ENCODE measurements at places on chromosomes 2 and 18. TPM values are rescaled to one million over a fixed set of nuclear protein-coding genes. Genes with fewer than 3 reads are reported as not detected.

Gene CABYR
- 0.55 TPM for total RNA-seq

Gene VWC2L
- not detected for total RNA-seq

Gene NCKAP5
- total RNA-seq = 4.6 TPM

Gene G6PC2
- not detected for total RNA-seq

Gene SF3B6
- total RNA-seq = 57.2 TPM

Gene SAG
- not detected for total RNA-seq

Gene GEN1
- 3.3 TPM for total RNA-seq

Gene SP5
- 0.57 TPM for total RNA-seq

Gene FAM110C
- 2.8 TPM for total RNA-seq

Gene INHBB
- total RNA-seq = 3.3 TPM

Gene TUBB8B
- total RNA-seq = not detected

Gene SH3RF3
- total RNA-seq = 9.0 TPM

Gene CTNNA2
- total RNA-seq = 0.15 TPM

Gene CAD
- total RNA-seq = 7.4 TPM

Gene UGT1A10
- total RNA-seq = not detected

Gene DSG1
- total RNA-seq = 2.6 TPM

Gene DCC
- 0.11 TPM for total RNA-seq

Gene ABHD1
- total RNA-seq = 0.81 TPM

Gene STPG4
- total RNA-seq = not detected

Gene ASXL3
- total RNA-seq = 4.4 TPM

Gene BCL11A
- 23.6 TPM for total RNA-seq

Gene EVX2
- total RNA-seq = not detected

Gene LRP1B
- total RNA-seq = 0.27 TPM

Gene PIEZO2
- 0.83 TPM for total RNA-seq

Gene STARD6
- total RNA-seq = not detected

Gene TRMT61B
- total RNA-seq = 15.5 TPM

Gene RPRM
- total RNA-seq = not detected

Gene FKBP1B
- 1.7 TPM for total RNA-seq

Gene PKDCC
- total RNA-seq = 27.9 TPM

Gene RNF138
- total RNA-seq = 13.7 TPM

Gene UBXN4
- 69.7 TPM for total RNA-seq

Gene RIOK3
- 60.6 TPM for total RNA-seq

Gene TIA1
- 36.2 TPM for total RNA-seq

Gene ZNF892
- 2.6 TPM for total RNA-seq

Gene LAMA1
- not detected for total RNA-seq

Gene BABAM2
- total RNA-seq = 58.8 TPM

Gene VIT
- total RNA-seq = 10.6 TPM

Gene M1AP
- not detected for total RNA-seq

Gene TMX3
- 29.4 TPM for total RNA-seq

Gene LDAH
- total RNA-seq = 5.7 TPM

Gene CTAGE1
- total RNA-seq = not detected

Gene NRBP1
- total RNA-seq = 63.7 TPM

Gene PCARE
- total RNA-seq = 1.3 TPM

Gene C2orf81
- 1.7 TPM for total RNA-seq

Gene RFX8
- not detected for total RNA-seq

Gene GRB14
- total RNA-seq = 7.4 TPM

Gene MYOM1
- 1,331 TPM for total RNA-seq

Gene EGR4
- total RNA-seq = not detected

Gene CENPA
- total RNA-seq = 23.4 TPM

Gene DOK6
- total RNA-seq = 7.9 TPM

Gene POTEI
- total RNA-seq = not detected

Gene ALPG
- total RNA-seq = not detected

Gene SIX2
- 0.17 TPM for total RNA-seq

Gene RRM2
- total RNA-seq = 0.60 TPM

Gene ACMSD
- not detected for total RNA-seq

Gene PLGLB1
- 1.0 TPM for total RNA-seq

Gene TCF7L1
- 5.2 TPM for total RNA-seq

Gene FAM161A
- total RNA-seq = 2.1 TPM
